ENCODE measurements at places on chromosomes 5 and 9.

- DNase-seq: no peak
Measured at GRCh38 chr5:108361771-108362170, 20.1 kb downstream of the FBXL17 start.

- DNase-seq: no peak
Measured at GRCh38 chr5:203246-203930, 12.1 kb downstream of the LRRC14B start.

GRCh38 chr5:74877624-74878304 is 11.6 kb upstream of the FAM169A start:
- DNase-seq: no peak

DNA sequence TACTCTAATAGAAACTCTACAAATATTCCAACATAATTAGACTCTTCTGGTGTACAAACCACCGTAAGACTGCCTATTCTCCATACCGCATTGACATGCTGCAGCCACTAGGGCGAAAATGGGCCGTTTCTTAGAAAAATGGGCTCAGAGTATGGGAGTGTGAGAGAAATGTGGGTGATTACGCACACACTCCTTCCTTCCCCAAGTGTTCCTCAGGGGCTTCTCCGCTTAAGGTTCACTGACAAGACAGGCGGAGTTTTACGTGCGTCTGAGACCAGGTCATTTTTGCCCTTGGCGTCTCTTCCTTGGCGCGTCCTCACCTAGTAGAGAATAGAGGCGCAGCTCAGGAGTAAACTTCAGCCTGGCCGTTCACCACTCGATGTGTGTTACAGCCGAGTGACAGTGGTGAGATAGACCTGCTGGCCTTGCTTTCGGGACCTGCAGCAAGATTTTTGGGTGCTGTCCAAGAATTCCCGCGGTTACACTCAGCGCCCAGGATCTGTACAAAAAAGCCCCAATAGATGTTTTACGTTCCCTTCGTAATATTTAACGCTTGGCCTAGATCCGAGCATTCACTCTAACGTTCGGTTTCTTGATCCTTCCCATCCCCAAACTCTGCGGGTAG is 1.8 kb upstream of the NTRK2 start:
- peak; percentile 36 for DNase-seq

- peak; percentile 42 for DNase-seq
Measured at GRCh38 chr5:11007269-11007870, 246.3 kb upstream of the DAP start.

- no peak for DNase-seq
Measured at GRCh38 chr5:59390989-59391388, 502.5 kb downstream of the PDE4D start.

Data from head of caudate nucleus (tissue), 42 donors.